ENCODE measurements at places on chromosomes 1 and 21. TPM values are rescaled to one million over a fixed set of nuclear protein-coding genes. Genes with fewer than 3 reads are reported as not detected.

- no peak for DNase-seq
Observed at GRCh38 chr1:86468501-86468977, at the start of gene CLCA1. CLCA1 (plus strand) TSS chr1:86468927; CDS start chr1:86468972, 45 bp downstream.

DNA sequence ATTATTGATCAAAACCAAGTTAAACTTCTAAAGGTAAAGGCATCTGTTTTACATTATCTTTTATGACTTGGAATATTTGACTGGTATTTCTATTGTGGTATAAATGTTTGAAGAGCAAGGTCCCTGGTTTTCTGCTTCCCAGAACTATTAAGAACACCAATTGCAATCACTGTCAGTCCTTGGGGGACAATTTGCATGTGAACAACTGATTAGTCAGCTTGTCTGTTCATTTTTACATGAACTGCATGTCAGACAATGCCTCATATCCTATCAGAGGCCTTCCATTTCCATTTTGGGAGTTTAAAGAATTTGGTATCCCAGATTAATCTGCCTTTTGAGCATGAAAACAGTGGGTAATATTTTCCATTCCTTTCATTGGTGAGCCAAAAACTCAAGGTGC lies 654.9 kb upstream of the USP24 start:
- DNase-seq, result no peak

GRCh38 chr21:35933466-35933865 lies 126.9 kb downstream of the SETD4 start:
- DNase-seq, result no peak

DNA sequence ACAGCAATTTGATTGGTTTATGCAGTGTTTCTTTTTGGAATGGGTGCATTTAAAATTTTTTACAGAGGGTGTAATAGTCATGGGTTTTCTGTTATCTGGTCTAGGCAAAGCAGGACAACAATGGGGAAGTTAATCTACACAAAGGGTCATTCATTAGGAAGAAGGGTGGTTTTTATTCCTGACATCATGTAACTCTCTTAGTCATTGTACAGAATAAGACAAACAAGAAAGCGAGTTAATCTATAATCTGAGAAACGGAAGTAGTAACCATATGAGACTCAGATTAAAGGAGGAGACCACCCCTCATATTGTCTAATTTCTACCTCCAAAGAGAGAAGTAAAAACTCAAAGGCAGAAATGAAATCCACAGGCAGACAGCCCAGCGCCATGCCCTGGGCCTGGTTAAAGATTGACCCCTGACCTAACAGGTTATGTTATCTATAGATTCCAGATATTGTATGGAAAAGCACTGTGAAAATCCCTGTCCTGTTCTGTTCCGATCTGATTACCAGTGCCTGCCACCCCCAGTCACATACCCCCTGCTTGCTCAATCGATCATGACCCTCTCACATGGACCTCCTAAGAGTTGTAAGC lies 10.5 kb upstream of the IFI6 start:
- DNase-seq, result no peak

- DNase-seq, result no peak
Observed at GRCh38 chr1:183081402-183082120, 58.3 kb downstream of the LAMC1 start.

- DNase-seq, result peak; percentile 80
Observed at GRCh38 chr1:63522891-63523728, at the start of the genes EFCAB7 and ITGB3BP. EFCAB7 (plus strand) TSS chr1:63523525; CDS start chr1:63525573, 2,048 bp downstream. ITGB3BP (minus strand) TSS chr1:63523225; CDS start chr1:63523133, 92 bp downstream.

GRCh38 chr1:41689139-41689538 lies 204.7 kb upstream of the EDN2 start:
- DNase-seq, result no peak

DNA sequence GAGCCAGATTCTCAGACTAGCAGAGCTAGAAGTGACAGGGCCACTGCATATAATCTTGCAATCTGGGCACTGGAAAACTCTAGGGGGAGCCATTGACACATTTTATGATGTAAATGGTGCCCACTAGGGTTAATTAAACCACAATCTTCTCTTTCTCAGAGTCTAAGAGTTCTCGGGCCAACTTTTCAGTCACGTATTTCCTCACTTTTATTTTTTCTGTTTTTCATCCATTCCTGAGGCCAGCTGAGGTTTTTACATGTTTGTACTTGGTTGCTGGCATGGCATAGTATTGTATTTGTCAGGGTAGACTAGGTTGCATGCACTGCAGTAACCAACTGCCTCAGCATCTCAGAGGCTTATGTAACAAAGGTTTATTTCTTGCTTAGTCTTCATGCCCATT lies 138.2 kb downstream of the ZNF326 start:
- no peak for DNase-seq

- DNase-seq, result no peak
Observed at GRCh38 chr1:156897078-156897825, 3.7 kb downstream of the PEAR1 start.

DNA sequence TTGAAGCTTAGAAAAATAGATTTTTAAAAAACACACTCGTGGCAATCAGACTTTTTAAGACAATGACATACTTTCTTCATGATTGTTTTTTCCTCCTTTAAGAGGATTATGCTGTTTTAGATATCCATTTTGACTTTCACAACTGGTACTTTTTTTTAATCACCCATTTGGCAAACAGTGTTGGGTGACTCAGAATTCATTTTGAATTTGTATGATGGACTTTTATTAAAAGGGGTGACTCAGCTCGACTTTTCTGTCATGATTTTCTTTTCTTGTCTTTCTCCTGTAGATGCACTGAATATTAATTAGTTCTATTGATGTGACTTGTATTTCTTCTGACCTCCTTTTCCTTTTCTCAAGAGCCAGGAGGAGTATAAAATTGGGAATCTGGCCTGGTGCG lies 44.7 kb downstream of the FMN2 start:
- no peak for DNase-seq

The ATPAF1 gene
- 12.4 TPM for total RNA-seq

The DDAH1 gene
- total RNA-seq, result not detected

The DIRAS3 gene
- not detected for total RNA-seq

The FAM163A gene
- total RNA-seq, result 0.17 TPM
